A549 treated with CORT108297 at 1 μM for 4 hours (cell line): ENCODE measurements at places on chromosomes 6 and 20. TPM values are rescaled to one million over a fixed set of nuclear protein-coding genes. Genes with fewer than 3 reads are reported as not detected.

DLK2 gene
- total RNA-seq: 3.5 to 8.2 TPM (median 7.0 TPM) in 5 replicates

MAVS gene
- total RNA-seq: 17.9 to 25.4 TPM (median 21.1 TPM) in 5 replicates

COL9A1 gene
- 0.03 to 0.05 TPM in 2 of 5 replicates, not detected in the others for total RNA-seq

LRFN2 gene
- not detected in 5 replicates for total RNA-seq

MCM8 gene
- 18.2 to 24.0 TPM (median 21.4 TPM) in 5 replicates for total RNA-seq

HCK gene
- 0.03 to 0.16 TPM (median 0.12 TPM) in 3 of 5 replicates, not detected in the others for total RNA-seq

HLA-A gene
- 118 to 157 TPM (median 147 TPM) in 5 replicates for total RNA-seq

ZC2HC1B gene
- not detected in 5 replicates for total RNA-seq
